Naive B cell (primary cell): ENCODE measurements at places on chromosomes 1 and 21.

- DNase-seq = peak; percentile 99
These were observed at the start of gene RRAGC for GRCh38 chr1:38859561-38860453. TSS of gene RRAGC (minus strand) at chr1:38859772. CDS start at chr1:38859646, 126 bp downstream.

DNA sequence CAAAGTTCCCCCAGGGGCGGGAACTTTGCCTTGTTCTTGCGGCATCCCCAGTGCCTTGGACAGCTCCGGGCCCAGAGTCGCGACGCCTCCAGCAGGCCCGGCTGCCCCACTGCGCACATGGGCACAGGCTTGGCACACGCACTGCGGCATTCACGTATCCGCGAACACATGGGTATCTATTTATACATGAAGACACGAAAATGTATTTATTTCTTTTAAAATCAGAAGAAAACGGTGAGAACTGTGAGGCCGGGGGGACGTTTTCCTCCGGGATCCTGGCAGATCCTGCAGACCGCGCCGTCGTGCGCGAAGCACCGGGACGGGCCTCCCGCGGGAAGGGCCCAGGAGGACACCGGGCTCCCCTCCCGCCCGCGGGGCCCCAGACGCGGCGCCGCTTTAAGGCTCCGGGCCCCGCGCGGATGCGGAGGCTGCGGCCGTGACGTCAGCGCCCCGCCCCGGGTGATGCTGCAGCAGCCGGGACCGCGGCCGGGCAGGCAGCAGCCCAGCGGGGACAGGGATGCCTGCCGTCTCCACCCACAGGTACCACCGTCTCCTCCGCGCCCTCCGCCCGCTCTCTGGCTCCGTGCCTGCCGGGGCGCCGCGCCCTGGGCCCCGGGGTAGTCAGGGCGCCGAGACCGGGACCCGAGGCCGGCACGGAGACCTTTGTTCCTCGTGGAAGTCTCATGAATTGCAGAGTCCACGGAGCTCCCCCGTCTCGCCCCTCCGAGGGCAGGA lies at the start of gene SLC45A1:
Gene SLC45A1 (plus strand): TSS at position 468 of the 735 bp plus-strand sequence. CDS start 6,216 bp downstream, outside the sequence.
- peak; percentile 66 for DNase-seq

- no peak for DNase-seq
These were observed 15.9 kb upstream of the FASLG start for GRCh38 chr1:172642970-172643369.

GRCh38 chr1:211518330-211519289 lies 26.6 kb upstream of the RD3 start:
- peak; percentile 53 for DNase-seq

DNA sequence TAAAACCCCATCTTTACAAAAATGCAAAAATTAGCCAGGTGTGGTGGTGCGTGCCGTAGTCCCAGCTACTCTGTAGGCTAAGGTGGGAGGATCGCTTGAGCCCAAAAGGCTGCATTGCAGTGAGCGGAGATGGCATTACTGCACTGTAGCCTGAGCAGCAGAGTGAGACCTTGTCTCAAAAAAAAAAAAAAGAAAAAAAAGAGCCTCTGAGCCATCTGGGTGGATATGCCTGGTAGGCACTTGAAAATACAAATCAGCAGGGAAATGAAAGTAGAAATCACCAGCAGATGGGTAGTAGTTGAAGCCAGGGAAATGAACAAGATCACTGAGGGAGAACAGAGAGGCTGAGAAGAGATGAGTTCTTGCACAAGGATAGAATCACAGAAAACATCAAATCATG lies 131.0 kb upstream of the HMCN1 start:
- peak; percentile 74 for DNase-seq
